ENCODE measurements at places on chromosomes 13 and 19.

DNA sequence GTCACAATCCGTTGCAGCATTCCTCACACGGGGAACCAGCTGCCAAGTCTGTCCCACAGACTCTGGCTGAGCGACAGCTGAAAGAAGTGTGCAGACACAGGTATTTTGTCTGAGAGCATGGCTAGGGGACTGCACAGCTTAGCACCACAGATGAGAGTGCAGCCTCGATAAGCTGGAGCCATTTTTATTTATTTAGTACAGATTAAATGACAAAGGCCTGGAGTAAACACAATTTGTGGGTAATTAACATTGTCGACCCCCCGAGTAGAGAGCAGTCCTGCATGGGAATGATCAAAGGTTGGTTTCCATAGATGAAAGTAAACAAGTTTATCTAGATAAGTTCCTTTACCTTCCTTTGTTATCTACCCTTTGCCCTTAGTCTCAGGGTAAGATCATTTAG lies 836.2 kb downstream of the DACH1 start:
- DNase-seq, result no peak

DNA sequence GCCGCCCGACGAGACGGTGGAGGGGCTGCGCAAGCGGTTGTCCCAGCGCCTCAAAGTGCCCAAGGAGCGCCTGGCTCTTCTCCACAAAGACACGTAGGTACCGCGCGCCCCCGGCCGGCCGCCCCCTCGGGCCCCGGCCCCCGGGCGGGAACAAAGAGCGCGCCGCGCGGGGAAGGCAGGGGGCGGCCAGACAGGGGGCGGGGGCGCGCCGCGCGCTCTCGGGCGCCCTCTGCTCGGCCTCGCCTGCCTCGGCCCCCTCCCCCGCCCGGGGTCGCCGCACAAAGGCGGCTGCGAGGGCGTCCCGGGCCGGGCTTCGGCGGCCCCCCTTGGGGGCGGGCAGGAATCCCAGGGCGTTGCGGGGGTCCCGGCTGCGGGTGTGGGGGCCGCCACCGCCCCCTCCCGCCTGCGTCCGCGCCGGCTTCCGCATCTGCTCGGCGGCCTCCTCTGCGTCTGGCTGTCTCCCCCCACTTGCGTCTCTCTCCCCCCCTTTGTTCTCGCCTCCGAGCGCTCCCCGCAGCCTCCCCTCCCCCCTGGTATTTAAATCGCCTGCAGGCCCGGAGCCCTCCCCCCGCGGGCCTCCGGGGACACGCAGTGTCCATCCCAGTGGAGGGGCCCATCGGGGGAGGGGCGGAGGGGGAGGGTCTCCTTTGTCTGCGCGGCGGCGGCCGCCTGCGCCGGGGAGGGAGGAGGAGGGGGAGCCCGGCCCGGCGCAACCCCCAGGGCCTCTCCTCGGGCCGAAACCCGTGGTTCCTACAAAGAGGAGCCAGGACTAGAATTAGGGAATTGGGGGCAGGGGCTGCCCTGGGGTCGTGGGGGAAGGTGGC lies 2.3 kb downstream of the MIDN start:
- peak; percentile 35 for DNase-seq

DNA sequence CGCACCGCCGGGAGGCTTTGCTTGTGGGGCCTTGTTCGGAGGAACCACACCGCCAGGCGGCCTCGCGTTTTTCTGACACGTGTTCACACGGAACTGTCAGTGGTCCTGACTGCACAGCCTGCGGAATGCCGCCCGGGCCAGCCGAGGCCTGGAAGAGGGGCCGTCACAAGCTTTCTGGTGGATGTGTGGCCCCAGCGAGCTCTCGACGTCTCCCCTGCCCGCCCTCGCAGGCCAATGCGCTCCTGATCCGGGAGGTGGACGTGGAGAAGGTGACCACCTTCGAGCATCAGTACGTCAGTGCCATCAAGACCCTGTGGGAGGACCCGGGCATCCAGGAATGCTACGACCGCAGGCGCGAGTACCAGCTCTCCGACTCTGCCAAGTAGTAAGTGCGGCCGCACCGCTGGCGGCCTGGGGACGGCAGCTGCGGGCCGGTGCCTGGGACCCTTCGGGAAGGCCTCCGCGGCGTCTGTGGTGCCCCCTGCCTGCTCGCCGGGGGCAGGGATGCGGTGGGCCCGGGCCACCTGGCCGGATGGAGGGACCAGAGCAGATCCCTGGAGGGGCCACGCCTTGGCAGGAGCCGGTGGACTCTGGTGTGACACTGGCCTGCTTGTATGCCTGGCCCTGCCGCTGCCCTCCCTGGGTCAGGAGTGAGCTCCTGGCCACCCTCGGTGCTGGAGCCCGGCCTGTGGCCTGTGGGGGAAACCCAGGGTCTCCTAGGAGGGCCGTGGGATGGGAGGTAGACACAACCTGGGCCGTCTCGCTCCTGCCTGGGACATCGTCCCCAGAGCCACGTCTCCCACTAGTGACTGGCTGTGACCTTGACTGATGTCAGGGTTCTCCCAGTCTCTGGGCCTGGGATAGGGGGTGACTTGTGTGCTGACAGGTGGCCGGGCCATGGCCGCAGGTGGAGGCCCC lies 19.2 kb downstream of the GNA11 start:
- DNase-seq, result no peak

DNA sequence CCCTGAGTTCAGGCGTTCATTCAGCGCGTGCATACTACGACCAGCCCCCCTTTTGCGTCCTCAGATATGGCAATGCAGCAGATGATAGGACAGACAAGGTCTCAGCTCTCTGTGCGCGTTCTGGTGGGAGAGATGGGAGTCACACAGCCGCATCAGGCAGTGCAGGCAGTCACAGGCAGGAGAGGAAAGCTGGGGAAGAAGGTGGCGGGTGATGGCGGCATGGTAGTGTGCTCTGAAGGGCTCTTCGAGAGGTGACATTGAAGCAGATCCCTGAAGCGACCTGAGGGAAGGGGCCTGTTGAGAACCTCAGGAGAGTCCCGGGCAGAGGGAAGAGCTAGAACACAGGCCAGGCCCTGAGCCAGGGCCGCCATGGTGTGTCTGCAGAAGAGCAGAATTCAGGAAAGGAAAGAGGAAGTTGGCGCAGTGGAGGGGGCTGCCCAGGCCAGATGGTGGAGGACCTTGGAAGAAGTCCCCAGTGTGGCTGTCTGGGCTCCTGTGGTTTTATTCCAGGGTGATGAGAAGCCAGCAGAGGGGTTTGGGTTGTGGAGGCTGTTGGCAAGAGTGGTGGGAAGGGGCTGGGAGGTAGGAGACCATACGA lies 3.5 kb downstream of the USF2 start:
- DNase-seq, result no peak

DNA sequence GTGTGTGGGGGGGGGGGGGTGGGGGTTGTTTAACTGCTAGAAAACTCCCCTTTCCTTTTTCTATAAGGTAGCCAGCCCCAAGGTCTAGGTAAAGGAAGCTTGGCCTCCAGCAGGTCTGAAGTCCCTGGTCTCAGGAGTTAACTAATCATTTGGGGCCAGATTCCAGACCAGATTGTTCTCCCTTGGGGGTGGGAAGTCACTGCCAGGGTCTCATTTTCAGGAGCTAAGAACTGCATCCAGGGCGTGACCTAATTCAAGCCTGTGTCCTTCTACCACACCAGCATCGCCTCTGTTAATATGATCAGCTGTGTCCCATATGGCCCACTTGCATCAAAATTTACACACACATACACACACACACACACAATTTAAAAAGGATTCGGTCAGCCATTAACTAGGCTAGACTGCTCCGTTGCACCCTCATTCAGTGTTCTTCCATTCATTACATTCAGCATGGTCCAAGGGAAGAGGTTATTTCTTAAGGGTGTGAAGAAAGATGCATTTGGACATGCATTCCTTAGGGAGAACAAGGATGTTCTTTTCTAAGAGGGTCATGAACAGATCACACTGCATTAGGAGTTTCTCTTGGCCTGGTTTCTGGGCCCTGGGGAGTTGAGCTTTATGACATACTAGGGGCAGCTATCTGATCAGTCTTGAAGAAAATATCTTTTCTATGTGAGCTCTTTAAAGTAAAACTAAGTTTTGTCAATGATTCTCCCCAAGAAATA lies 91.0 kb downstream of the FGF14 start:
- no peak for DNase-seq

GRCh38 chr13:19519049-19519448 lies 42.3 kb downstream of the TPTE2 start:
- no peak for DNase-seq

DNA sequence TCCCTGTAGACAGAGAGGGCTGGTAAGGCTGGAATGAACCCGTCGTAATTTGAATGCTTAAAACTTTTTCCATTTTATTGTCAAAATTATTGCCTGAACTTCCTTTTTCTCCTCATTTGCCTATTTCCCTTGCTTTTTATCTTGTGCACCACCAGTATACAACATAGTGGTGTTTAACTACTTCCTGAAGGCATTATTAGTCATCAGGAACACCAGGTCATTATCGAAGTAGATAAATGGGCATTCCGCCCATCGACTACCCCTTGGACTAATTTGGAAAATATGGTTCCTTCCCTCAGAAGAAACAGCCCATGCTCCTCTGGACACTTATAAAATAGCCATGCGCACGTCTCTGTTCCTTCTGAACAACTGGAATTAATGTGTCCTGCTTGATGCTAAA lies 232.1 kb downstream of the TM9SF2 start:
- DNase-seq, result no peak

DNA sequence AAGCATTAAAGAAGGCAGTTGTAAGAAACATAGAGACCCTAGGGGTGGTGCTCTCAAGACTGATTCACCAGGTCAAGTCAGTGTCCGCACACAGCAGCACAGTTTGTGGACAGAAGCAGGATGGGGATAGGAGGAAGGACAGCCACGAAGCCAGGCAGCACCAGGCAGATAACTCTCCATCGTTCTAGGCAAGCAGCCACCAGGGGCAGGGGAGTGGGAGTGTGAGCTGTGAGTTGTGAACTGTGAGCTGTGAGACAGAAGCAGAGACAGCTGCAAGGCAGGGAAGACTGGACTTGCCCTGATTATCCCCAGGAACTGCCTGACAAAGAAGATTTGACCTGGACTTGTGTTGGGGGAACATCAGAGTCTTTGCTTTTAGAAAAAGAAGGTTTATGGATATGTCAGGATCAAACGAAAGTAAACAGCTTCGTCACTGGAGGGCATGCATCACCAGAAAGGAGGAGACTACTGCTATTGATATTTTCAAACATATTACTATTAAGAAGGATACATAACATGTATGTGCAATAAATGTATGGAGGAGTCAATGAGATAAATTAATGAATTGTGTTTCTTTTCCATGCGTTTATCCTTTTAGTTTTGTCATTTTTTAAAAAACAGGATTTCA lies 286.1 kb downstream of the IRS2 start:
- DNase-seq, result no peak

GRCh38 chr13:65854431-65854830 lies 1375.7 kb downstream of the PCDH9 start:
- DNase-seq, result no peak

DNA sequence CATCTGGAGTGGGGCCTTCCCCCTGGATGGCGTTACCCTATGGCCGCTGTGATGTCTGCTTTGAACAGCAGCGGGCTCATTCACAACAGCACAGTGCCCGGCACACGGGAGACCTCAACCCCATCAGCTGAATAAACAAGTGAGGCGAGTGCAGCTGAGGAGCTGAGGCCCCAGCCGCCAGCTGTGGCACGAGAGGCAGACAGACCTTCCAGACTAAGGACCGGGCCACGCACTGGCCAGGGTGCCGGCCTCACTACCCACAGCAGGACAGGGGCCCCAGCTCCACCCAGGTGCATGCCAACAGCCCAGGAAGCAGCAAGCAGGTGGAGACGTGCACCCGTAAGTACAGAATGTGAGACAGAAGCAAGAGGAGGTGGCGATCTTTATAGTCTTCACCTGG lies 39.6 kb downstream of the STK24 start:
- no peak for DNase-seq

- DNase-seq, result no peak
Observed at GRCh38 chr13:51396352-51396751, 56.5 kb downstream of the INTS6 start.

DNA sequence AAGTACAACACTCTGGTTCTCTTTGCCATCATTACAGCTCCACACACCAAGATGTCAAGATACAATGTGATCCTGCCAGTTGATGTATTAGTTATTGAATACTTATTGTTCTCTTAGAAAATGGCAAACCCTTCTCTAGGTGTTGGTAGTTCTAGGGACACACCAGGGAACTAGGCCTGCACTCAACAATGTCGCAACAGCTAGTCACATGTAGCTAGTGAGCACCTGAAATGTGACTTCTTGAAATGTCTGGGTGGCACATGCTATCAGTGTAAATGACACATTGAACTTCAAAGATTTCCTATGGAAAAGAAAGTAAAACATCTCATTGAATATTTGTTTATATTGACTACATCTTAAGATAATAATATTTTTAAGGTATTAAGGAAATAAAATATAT lies 49.7 kb downstream of the DACH1 start:
- no peak for DNase-seq

- no peak for DNase-seq
Observed at GRCh38 chr19:37893845-37894575, 12.4 kb downstream of the WDR87 start.

GRCh38 chr19:39398297-39398864 lies 7.2 kb downstream of the MED29 start:
- peak; percentile 46 for DNase-seq

GRCh38 chr13:90315061-90315460 lies 1032.4 kb upstream of the MIR17HG start:
- DNase-seq, result no peak

GRCh38 chr13:59734393-59734792 lies 429.3 kb downstream of the DIAPH3 start:
- no peak for DNase-seq

- no peak for DNase-seq
Observed at GRCh38 chr19:45271735-45272108, 20.7 kb downstream of the MARK4 start.

DNA sequence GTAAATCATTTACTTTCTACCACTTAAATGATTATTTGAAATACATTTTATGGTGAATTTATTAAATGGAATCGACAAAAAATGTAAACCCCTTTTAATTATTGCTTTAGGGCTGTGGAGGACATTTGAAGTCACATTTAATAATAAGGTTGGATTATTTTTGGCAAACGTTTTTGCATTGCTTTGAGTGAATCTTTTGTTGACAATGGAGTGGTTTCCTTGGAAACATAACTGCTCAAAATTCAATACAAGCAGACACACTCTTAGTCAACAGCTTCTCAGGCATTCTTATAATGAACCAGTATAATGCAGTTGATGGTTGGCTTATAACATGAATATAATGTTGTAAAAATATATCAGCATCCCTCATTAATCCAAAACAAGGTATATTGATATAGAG lies 104.7 kb downstream of the DCLK1 start:
- no peak for DNase-seq

- no peak for DNase-seq
Observed at GRCh38 chr19:42228641-42229040, 8.5 kb downstream of the ZNF526 start.
